ENCODE measurements at places on chromosomes 13 and 19.
A peak's percentile ranks its signal among the peaks of the same experiment; 100 is the strongest.

DNA sequence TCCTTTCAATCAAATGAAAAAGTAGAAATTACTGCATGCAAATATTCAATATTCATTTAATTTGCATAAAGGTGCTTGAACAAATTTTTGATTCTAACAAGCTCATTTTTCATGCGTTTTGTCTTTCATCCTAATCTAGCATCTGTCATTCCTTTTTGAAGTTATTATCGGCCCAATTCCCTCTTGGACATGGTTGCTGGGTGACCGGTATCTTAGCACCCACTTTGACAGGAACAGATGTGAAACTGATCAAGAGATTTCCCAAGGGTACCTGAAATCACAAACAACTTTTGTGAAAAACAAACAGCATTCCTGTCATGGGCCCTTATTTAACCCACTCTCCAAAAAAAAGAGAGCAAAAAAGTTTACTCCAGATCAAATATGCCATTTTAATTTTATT, 13.3 kb downstream of the DACH1 start:
- DNase-seq: no peak

GRCh38 chr19:18928018-18928805, 8.7 kb downstream of the DDX49 start:
- DNase-seq: no peak

DNA sequence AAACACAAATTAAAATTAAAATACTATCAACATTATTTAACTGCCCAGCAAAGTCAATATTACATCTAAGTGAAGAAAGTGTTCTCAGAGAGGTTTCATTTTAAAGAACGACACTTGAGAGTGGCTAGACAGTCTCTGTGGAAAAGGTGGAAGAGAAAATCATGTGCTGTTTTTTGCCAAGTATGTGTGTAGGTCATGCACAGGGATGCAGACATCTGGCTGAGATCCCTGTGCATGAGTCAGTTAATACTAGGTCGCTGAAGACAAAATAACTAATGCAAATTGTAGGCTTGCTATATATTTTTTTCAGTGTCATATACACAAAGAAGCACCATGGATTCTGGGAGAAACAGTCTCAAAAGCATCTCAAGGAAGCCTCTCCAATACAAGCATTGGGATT, 44.3 kb upstream of the ENOX1 start:
- DNase-seq: no peak

DNA sequence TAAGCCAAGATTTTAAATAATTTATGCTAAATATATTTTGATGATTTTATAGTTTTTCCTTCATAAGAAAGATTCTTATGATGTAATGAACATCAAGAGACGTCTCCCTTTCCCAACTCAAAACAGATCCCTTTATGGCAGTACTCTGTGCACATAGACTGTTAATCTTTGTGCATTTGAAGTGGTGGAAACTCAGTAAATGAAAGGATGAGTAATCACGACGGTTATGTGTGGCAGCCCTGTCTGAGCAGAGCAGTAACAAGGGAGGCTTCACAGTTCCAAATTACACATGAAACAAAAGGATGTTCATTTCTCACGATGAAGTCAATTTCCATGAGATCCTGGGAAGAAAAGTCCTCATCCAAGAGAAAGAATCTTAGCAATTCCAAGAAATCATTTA, 498.1 kb downstream of the KLF5 start:
- DNase-seq: peak; percentile 3

- DNase-seq: no peak
These were observed 515 bp upstream of the ATXN8OS start for GRCh38 chr13:70107125-70107497.

DNA sequence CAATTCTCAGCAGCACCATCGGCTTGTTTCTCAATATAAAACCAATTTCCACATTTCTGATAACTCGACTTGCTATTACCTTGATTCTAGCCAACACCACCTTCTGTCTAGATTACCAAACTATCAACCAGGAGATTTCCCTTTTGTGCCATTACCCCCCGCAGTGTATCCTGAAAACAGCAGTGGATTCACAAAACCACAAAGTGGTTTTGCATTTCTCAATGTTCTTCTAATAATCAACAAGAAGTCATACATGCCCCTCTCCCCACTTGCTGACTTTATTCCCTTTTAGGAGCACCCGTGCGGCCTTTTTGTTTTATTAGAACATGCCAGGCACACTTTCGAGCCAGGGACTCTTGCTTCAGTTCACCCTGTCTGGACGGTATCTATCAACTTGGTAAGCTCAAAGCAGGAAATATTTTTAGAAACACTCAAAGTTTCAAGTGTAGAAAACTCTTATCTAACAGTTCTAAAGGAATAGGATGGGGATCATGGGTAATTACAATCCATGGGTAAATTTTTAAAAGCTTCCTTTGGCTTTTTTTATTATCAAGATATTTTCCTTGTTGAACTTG, 967.4 kb downstream of the EFNB2 start:
- no peak for DNase-seq

DNA sequence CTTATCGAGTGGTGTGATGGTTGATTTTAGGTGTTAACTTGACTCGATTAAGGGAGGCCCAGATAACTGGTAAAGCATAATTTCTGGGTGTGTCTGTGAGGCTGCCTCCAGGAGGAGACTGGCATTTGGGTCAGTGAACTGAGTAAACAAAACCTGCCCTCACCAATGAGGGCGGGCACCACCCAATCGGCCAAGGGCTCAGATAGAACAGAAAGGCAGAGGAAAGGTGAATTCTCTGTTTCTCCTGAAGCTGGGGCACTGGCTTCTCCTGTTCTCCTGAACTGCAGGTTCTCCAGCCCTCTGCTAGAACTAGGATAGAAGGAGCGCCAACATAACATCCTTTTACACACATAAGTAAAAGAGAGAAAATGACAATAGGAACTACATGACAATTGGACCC, 35.1 kb downstream of the ESD start:
- DNase-seq: no peak

GRCh38 chr13:81682081-81682630, 1341.2 kb upstream of the SPRY2 start:
- no peak for DNase-seq

GRCh38 chr19:38522915-38523314, 89.4 kb downstream of the RYR1 start:
- DNase-seq: no peak

GRCh38 chr19:8089664-8090601, 37.4 kb downstream of the CCL25 start:
- DNase-seq: no peak

- DNase-seq: no peak
These were observed 10.7 kb downstream of the LILRA5 start for GRCh38 chr19:54302257-54302656.

- DNase-seq: no peak
These were observed 93.2 kb upstream of the TM9SF2 start for GRCh38 chr13:99407906-99408702.

DNA sequence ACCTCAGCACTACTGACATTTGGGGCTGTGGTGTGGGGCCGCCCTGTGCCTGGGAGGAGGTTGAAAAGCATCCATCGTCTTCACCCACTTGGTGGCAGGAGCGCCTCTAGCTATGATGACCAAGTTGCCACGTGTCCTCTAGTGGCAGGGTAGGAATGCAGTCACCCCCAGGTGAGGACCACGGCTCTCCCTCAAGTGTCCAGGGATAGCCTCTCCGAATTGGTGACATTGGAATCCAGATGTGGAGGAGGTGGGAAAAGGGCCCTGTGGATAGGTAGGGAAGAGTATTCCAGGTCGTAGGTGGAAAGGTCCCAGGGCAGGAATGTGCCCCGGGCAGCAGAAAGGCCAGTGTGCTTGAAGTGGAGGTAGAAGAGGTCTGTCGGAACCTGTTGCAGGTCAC, 37.6 kb downstream of the ARHGEF18 start:
- no peak for DNase-seq

GRCh38 chr19:8113017-8113416, 36.4 kb downstream of the FBN3 start:
- no peak for DNase-seq

GRCh38 chr13:28246891-28247290, 108.5 kb downstream of the PAN3 start:
- DNase-seq: no peak

DNA sequence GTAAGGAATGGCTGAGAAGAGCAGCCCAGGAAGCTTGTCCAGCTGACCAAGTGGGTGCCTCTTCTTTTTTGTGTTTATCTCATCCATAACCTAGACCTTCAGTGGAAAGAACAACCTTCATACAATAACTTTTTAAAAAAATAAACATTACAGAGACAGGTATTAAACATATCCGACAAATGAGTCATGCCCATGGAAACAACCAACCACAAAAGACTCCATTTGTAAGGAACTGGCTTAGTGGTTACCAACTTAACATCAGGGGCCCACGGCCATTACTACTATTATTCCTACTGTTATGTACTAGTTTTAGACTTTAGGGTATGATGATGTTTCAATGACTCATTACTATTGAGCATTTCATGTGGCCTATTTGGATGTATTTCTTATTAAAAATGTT, 191.7 kb upstream of the SERP2 start:
- no peak for DNase-seq

DNA sequence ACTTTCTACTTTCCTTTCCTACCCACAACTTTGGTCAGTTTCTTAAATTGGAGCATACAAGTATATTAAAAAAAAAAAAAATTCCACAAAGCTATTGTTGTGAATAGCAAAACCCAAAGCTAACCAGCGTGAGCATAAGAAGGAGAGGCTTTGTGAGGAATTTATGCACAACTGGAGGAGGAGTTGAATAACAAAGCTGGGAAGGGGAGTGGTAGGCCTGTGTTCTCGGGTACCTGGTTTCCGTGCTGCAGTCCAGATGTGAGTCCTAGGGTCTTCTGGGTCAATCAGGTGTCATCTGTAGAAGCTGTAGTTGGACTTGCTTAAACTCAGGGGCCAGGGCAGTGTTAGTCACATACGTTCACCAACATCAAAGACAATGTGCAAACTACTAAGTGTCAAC, 422.5 kb upstream of the SGCG start:
- DNase-seq: no peak
